Cortex of kidney (tissue), 1 donor: ENCODE measurements at places on chromosomes 1 and 21.

- DNase-seq = no peak
Measured at GRCh38 chr1:117565745-117566455, 39.9 kb upstream of the TENT5C start.

DNA sequence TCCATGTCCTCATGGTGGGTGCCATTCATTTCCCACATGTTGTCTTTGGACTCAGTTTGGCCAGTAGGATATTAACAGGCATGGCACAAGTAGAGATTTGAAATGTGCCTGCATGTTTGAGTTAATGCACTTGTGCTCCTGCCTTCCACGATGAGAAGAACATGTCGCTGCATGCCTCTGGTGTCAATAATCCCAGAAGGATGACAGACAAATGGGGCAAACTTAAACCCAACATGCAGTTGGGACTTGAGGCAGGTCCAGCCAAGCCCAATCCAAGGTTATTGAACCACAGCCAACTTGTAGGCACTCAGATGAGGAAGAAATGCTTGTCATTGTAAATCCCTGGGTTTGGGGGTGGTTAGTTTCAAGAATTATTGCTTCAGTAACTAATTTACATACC, 174.6 kb downstream of the TRIM33 start:
- DNase-seq = no peak

GRCh38 chr1:43832255-43832654, 101.3 kb upstream of the ARTN start:
- DNase-seq = no peak

DNA sequence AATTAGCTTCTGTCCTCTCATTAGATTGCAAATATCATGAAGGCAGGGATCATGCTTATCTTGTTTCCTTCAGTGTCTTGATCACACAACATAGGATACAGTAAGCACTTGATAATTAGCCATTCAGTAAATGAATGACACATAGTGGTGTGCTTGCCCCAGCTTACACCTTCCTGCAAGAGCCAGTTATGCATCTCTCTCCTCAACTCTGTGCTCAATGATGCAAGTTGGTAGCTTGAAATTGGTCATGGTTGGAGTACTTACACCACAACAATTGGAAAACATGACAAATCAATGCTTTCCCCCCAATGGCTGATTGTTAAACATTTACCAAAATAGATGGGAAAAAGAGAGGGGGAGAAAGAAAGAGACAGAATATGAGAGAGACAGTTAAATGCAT, 129.2 kb downstream of the NUF2 start:
- DNase-seq = no peak

DNA sequence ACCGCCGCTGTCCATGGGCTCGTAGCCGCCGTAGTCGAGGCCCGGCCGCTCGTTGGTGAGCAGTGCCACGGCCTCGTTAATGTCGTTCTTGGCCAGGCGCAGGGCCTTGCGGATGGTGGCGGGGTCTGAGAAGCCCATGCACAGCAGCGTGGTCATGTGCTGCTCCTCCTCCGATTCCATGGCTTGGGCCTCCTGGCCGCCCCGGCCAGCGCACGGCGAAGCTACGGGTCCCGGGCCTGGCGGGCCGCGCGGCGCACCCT, 300 bp downstream of the USP24 start:
- no peak for DNase-seq

DNA sequence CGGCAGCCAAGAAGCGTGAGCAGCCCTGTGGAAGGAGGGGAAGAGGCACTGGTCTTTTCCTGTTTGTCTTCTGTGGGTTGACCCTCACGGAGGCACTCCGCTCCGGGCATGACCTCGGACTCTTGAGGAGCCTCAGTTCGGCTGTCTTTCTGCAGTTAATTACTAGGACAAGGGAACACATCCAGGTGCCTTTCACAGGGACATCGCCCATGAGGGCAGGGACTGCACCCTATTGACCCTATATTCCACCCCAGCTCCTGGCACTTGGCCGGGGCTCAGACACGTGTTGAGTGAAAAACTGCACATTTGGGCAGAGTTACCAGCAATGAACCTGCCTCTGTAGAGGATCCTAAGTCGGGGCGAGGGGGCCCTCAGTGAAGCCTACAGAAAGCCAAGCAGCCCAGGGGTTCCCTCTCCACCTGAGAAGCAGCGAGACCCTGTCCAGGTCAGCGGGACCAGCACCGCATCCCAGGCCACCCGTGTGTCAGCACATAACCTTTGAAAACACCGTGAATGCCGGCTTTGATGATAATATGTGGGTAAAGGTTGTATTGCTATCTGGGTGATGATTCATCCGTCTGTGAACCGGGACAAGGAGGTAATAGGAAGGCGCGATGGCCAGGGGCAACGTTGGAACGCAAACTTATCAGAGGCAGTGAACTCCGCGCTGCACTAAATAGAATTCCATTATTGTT, 161.4 kb upstream of the ARHGEF16 start:
- DNase-seq = no peak

DNA sequence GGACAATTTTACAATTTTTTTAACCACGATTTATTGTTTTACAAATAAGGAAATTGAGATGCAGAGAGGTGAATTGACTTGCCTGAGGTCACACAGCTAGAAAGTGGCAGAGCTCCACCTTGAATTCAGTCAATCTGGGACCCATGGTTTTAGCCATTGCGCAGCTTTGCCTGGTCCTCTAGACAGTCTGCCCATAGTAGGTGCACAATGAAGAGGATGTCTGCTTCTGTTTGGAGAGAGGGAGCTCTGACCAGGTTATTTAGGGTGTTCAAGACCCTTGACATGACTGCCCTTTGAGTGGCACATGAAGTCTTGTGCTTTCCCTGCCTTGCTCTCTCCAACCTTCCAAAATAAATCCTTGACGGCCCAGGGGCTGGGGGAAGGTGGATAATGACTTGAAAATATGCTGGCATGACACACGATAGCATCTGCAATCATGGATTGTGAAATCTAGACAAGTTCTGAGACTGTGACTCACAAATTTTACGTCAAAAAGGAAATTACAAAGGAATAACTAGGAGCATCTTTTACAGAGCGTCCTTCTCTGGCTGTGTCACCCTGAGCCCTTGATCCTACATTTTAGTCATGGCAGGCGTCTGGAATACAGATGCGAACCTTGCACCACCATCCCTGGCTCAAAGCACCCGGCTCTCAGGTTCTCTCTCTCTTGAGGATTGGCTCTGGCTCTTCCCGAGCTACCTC, 26.2 kb upstream of the ID3 start:
- no peak for DNase-seq

GRCh38 chr1:61080413-61081143, 1.8 kb upstream of the NFIA start:
- no peak for DNase-seq

- DNase-seq = no peak
Measured at GRCh38 chr1:238029126-238029525, 138.4 kb upstream of the ZP4 start.

GRCh38 chr1:32239790-32240139, 7.3 kb upstream of the FAM167B start:
- DNase-seq = no peak

GRCh38 chr1:168894397-168894903, 165.4 kb upstream of the DPT start:
- no peak for DNase-seq

DNA sequence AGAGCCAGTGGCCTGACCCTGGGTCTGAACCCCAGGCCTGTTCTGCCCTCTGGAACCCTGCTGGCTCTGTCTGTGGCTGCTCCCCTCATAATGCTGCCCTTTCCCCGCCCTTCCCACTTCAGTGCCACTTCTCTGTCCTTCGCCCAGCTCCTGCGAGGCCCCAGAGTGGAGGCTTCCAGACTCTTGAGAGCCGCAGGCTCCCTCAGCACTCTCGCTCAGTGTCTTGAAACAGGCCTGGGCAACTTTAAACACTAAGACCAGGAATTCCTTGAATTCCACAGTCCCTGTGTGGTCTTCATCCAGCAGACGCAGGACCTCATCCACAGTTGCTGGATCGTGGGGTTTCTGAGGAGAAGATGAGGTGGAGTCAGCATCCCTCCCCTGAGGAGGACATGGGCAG, 3.5 kb downstream of the CRNN start:
- no peak for DNase-seq

- DNase-seq = no peak
Measured at GRCh38 chr1:59368008-59368670, 71.2 kb downstream of the FGGY start.

GRCh38 chr1:10117865-10118264, 85.1 kb downstream of the UBE4B start:
- no peak for DNase-seq

DNA sequence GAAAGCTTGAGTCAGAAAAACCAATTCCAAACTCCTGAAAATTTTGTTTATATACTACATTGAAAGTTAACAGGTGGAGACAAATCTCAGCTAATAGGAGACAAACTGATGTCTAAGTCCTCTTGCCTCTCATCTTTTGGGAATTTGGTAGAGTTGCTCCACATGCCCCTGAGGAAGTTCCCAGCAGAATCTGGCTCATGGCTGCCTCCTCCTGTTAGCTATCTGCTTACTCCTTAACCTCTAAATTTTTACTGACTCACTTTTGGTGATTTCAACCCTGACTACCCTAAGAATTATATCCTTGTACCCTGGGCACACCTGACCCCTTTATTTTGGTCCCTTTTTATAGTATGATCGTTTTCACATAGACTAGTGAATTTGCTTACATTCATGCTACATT, 633.7 kb upstream of the USP24 start:
- DNase-seq = no peak

GRCh38 chr1:193448682-193449461, 262.5 kb upstream of the B3GALT2 start:
- DNase-seq = no peak

DNA sequence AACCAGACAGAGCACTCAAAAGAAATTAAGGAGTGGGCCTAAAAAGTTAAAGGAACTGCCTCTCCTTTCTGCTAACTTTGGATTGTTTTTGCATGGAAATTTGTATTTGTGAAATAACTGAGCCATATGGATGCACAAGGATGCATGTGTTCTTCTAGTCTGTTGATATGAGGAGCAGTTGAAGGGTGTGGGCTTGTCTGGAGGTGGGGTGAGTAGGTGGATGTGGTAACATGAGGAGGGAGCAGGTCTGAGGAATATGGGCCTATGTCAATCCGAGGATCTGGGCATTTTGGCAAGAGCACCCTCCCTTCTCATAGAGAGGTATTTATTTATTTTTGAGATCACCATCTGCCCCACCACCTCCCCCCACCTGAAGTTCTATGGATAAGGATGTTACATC, 13.4 kb downstream of the CACNA1E start:
- no peak for DNase-seq

DNA sequence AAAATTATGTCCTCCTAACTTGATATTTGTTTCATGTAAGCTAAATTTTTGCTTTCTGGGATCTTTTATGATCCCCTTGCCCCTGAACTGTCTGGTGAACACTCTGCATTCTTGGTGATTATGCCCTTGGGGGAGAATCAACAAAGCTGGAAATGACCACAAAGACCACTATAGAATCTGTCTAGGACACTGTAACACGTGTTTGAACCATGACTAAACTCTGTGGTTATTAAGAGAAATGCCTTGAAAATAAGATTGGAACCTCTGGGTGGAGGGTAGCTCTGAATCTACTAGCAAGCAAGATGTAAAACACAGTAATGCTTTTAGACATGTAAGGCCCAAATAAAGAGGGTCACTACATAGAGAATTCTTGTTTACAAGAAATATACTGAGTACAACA, 237.5 kb downstream of the HMCN1 start:
- no peak for DNase-seq

DNA sequence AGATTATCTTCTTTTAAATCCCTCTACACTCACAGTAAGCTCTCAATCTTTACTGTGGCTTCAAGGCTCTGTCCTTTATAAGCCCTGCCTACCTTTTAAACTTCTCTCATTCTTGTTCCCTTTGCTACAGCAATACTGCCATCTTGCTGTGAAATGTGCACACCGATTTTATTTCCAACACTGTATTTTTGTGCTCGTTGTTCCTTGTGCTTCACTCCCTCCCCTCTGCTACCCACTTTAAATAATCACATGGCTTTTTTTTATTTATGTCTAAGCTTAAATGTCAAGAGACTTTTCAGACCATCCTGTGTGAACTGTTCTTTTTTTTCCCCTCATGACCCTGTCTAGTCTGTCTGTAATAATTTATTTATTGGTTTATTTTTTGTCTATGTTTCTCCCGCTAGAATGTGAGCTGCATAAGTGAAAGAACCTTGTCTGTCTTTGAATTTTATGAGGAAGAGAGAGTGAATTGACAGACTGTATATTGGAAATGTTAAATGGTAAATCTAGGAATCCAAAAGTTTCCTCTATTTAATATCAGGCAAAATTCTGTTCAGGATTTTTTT, 45.7 kb downstream of the ABCD3 start:
- no peak for DNase-seq

DNA sequence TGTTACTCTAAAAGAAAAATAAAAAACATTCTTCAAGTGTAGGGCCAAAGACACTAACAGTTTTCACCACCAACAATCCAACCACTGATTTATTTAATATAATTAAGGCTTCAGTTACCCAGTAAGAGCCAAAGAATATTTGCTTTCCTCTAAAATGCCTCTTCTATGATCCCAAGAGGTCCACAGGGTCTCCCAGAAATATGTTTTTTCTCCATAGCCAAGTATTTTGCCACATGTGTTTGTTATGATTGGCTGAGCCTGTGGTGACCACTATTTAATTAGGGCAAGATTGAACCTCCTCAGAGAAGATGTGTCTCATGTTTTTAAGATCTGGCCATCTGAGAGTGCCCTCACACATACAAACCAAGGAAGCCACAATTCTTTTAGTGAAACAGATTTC, 135.9 kb downstream of the TPR start:
- DNase-seq = no peak
